Sigmoid colon (tissue), 7 donors: ENCODE measurements at places on chromosomes 6 and 20. TPM values are rescaled to one million over a fixed set of nuclear protein-coding genes. Genes with fewer than 3 reads are reported as not detected.

Gene CPNE5
- 1.9 TPM for total RNA-seq

GRCh38 chr6:39075010-39075686, 26.6 kb downstream of the GLP1R start:
- DNase-seq: peak; percentile 40

GRCh38 chr20:25280574-25281535, 33.0 kb downstream of the PYGB start:
- peak; percentile 59 for DNase-seq

DNA sequence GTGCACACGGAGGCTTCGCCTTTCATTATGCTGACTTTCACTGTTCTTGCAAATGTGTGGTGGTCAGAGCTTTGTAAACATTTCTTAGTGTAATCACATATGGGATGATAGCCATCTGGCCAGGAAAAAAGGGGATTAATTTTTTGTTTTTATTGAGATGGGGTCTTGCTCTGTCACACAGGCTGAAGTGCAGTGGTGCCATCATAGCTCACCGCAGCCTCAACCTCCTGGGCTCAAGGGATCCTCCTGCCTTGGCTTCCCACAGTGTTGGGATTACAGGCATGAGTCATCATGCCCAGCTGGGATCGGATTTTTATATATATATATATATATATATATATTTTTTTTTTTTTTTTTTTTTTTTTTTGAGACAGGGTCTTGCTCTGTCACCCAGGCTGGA, 11.0 kb upstream of the TIAM2 start:
- no peak for DNase-seq

DNA sequence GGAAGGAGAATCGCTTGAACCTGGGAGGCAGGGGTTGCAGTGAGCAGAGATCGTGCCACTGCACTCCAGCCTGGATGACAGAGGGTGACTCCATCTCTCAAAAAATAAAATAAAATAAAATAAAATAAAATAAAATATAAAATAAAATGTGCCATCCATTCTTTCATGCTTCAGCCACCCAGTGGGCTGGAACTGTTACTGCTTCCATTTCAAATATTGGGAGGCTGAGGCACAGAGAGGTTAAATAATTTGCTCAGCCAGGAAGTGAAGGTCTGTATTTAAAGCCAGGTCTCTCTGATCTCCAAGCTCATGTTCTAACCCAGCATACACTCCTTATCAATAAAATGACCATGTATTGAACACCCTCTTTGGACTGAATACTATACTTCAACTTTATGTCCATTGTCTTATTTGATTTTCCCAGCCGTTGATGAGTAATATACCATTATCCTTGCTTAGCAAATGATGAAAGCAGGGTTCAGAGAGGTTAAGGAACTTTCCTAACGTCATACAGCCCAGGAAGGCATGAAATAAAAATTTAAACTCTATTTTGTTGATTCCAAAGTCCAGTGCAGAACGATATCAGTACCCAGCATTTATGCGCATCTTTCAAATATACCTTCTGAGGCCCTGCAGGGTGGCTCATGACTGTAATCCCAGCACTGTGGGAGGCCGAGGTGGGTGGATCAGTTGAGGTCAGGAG, 25.8 kb upstream of the SLC9A8 start:
- DNase-seq: no peak

Gene SMOC2
- total RNA-seq: 69.4 TPM

DNA sequence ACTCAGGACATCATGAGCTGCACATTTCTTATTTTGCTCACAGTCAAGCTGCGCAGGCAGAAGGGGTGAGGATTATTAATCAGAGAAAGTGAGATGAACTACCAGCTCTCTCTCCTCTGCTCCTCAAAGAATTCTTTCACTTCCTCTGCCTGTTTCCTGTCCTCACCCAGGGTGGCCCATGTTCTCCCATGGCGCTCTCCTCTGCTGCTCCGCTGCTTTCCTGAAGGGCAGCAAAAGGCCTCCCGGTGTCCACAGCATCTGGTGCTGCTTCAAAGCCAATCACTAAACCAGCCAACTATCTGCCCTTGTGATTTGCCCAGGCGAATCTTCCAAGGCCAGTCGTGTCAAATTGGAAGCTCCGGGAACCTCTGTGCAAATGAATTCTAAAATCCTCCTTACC, 324.2 kb downstream of the TPBG start:
- DNase-seq: no peak

DNA sequence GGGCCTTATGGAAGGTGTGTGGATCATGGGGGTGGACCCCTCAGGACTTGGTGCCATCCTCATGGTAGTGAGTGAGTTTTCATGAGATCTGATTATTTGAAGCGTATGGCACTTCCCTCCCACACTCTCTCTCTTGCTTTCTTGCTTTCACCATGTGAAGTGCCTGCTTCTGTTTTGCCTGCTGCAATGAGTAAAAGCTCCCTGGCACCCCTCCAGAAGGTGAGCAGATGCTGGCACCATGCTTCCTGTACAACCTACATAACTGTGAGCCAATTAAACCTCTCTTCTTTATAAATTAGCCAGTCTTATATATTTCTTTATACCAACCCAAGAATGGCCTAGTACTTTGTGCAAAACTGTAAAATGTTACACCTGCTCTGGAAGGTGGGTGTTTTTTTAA, 396.8 kb upstream of the HS3ST5 start:
- DNase-seq: no peak

Gene CLDN20
- total RNA-seq: not detected

DNA sequence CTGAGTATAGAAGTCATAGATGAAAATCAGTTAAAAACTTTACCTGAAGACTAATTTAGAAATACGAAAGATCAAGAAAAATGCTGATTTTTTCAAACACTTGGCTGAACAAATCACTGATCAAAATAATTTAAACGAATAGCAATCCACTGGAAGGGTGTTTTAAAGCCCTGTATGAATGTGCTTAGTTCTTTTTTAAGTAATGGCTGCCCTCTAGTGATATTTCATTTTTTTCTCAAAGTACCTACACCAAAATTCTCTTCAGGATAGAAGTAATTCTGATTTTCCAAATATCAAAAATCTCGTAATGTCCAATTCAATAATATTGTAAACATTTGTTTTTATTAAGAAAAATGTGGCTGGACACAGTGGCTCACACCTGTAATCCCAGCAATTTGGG, 32.5 kb downstream of the AKAP7 start:
- no peak for DNase-seq

Gene MEP1A
- not detected for total RNA-seq

DNA sequence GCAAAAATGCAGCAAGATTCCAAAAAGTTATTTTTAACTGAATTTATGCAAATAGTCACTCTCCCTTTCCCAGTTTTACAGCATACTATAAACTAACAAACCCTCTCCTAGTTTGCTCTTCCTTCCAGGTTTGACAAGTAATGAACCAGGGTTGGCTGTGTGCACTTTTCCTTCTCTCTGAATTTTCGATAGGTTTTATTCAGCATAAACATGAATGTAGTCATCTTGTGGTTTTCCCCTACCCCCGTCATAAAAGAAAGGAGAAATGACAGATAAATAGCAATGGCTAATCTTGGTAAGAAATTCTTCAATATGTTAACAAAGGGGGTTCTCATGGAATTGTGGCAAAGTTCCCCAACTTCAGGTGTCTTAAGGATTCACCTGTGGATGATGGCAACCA, 26.3 kb downstream of the PRDM1 start:
- DNase-seq: no peak

DNA sequence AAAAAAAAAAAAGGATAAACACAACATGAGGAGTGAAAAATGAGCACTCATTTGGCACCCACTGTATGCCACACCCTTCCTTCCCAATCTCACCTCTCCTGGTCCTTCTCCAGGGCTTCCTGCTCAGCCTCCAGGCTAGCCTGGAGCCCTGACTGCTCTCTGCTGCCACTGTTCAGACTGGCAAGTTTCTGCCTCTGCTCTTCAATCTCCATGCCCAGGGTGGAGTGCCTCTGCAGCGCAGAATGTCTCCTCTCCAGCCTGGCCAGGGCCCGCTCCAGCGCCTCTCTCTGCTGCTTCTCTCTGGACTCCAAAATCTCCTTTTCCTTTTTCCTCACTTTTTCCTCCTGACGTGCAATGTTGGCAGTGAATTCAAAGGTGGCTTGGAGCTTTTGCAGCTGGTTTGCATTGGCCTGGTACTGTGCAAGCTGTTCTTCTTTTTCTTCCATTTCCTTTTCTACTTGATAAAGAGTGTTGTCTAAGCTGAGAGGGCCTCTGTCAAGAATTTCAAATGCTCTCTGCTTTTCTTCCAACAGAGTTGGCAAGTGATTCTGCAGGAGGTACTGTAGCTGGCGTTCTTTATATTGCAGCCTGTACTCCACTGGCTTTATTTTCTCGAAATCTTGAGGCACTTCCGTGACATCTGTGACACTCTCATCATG, 194.4 kb downstream of the KIF16B start:
- DNase-seq: no peak

GRCh38 chr6:121539439-121539838, 104.0 kb downstream of the GJA1 start:
- no peak for DNase-seq

DNA sequence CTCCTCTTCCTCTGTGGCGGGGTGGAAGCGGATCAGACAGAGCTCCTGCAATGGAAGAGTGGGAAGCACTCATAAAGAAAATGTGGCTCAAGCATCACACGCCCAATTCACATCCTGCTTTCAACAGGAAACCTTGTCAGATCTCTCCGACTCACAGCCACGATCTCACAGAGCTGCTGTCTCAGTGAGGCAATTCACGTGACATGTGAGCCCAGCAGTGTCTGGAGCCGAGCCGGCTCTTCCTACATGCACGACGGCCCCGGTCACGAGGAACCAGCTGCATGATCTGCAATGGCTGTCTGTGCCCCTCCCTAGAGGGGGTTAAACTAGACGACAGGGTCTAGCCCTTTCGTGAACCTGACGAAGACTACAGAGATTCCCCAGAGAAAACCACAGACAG, 29.5 kb upstream of the TCFL5 start:
- no peak for DNase-seq

Gene TGM3
- total RNA-seq: not detected

- DNase-seq: no peak
Observed at GRCh38 chr6:454148-454991, 62.8 kb downstream of the IRF4 start.

Gene LHFPL5
- not detected for total RNA-seq

DNA sequence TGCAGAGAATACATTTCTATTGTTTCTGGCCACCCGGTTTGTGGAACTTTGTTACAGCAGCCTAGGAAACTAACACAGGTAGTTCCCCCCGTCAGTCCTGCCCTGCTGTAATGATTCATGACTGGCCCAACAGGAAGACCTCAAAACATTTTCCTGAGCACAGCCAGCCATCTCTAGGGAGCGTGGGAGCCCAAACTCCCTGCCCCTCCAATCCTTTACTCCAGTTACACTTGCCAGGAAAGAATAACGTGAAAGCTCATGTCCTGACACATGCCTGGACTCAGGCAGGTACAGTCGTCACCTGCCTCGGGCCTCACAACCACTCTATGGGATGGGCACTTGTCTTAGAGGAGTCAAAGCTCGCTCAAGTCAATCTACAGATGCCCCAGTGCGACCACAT, 8.4 kb downstream of the TXNDC5 start:
- DNase-seq: no peak

DNA sequence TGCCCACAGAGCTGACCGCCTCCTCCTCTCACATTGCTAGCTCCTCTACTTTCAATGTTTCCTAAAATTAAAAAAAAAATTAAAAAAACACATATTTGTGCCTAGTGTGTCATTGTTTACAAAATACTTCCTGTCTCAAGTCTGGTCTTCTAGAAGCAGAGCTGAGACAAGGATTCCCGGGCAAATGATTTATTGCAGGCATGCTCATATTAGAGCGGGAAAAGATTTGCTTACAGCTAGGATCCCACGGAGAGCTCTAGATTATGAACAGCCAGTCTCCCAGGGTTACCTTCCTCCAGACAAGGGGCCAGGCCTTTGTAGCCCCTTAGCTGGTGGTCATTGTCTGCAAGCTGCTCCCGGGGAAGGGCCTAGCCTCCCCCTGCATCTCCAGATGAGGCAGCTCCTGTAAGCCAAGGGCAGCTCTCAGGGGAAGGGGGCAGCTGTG, 9.4 kb downstream of the PACSIN1 start:
- no peak for DNase-seq

Gene PNLDC1
- total RNA-seq: 1.1 TPM

Gene LRRC73
- total RNA-seq: 0.36 TPM

DNA sequence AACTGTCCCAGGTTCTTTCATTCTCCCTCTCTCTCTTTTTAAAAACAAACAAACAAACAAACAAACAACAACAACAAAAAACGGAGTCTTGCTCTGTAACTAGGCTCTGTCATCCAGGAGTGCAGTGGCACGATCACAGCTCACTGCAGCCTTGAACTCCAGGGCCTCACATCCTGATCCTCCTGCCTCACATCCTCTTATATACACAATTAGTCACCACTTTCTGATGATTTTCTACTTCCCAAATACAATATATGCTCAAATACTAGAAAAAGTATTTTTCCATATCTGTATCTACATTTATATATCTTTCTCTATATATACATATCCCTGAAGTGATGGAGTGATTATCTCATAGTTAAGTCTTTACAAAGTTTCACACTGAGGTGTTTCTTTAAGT, 170.7 kb downstream of the EPHA7 start:
- DNase-seq: no peak

DNA sequence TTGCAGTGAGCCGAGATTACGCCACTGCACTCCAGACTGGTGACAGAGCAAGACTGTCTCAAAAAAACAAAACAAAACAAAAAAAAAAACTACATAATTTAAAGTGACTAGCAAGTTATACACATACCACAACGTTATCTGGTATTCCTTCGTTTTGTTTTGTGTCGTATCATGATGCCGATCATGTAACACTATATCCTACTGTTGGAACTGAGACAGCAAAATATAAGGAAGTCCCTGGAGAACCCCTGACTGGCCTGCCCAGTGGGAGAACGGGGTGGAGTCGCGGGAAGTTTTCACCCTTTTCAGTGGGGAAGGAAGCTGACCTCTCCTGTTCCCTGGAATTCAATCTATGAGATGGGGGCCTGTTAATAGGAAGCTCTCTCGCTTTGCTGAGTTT, 15.1 kb downstream of the SOX4 start:
- no peak for DNase-seq

Gene UNC5CL
- total RNA-seq: 0.36 TPM

Gene HCK
- total RNA-seq: 8.9 TPM

DNA sequence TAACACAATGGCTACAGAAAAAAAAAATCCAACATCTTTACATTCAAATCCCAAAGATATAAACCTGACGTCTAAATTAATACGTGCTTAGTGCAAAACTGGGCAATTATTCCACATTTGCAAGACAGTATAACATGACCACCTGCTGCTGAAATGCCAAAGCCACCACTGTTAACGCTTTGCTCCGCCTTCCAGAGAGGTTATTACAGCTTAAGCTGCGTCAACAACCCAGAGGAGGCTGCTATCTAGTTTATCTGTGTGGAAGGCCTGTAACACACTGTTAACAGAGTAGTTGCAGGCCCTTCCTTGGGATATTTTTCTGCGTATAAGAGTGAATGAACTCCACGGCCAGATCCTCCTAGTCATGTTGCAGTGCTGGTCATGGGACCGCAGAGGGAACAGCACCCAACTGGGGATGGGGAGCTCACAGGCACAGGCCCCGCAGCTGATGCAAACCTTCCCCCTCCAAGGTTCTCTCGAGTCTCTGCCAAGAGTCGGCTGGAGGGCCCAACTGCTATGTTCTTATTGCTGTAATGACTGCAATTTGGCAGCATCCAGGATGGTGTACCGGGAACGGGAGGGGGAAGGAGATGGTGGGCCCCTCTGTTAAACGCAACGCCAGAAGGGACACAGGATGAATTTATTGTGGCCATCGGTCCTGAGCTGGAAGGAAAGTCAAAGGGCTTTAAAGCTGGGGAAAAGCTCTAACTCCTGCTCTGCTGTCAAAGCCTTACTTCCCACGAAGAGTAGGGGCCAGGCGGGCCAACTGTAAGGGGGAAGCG, 993 bp upstream of the NCOA7 start:
- DNase-seq: peak; percentile 89
